CD4-positive, alpha-beta T cell treated with Interleukin-17A for 4 hours (primary cell): ENCODE measurements at places on chromosomes 11 and 22.

- DNase-seq: no peak
Measured at GRCh38 chr11:122785031-122785541, 53.2 kb upstream of the CRTAM start.

DNA sequence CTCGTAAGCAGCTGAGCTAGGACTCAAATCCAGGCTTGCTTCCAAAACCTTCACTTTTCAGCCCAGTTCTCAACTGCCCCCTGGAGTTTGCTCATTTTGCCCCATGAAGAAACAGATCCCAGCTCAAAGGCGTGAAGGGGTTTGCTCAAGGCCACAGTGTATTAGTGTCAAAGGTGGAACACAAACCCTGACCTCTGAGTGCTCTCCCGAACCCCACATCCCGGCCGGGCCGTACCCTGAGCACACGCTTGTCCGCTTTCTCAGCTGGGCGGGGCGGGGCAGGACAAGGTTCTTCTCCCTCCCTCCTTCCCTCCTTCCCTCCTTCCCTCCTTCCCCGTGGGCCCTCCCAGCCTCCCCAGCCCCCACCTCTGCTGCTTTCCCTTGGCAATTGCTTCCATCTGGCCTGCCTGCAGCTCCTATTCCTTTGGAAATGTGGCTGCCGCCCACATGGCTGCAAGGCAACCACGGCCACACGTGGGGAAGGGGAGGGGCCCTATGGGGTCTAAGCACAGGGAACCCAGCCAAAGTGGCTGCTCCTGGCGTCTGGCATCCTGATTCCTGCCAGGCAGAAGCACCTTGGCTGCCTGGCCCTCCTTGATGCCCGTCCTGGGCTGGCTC lies 4.1 kb downstream of the ST3GAL4 start:
- DNase-seq: no peak

DNA sequence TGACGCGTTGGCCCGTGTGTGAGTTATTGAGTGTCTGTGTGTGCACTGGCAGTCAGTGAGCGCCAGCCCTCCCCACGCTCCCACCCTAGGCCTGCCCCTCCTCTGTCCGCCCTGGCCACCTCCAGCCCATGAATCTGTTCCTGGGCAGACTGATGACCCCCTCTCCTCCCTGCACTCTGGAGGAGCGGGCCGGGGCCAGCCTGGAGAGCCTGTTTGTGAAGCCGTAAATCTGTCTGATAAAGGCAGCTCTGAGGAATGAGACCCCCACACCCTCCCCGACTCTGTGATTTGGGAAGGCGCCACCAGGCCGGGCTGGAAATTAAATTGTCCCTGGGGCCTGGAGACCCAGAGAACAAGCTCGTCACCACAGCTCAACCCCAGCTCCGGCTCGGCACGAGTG lies 8.6 kb downstream of the TSSC4 start:
- DNase-seq: no peak

- no peak for DNase-seq
Measured at GRCh38 chr11:79600711-79601110, 159.9 kb upstream of the TENM4 start.

DNA sequence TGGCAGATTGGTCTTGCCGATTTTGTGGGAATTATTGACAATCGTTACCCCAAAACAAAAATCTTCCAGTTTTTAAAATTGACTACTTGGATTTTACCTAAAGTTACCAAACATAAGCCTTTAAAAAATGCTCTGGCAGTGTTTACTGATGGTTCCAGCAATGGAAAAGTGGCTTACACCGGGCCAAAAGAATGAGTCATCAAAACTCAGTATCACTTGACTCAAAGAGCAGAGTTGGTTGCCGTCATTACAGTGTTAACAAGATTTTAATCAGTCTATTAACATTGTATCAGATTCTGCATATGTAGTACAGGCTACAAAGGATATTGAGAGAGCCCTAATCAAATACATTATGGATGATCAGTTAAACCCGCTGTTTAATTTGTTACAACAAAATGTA lies 37.2 kb downstream of the IGLL1 start:
- no peak for DNase-seq

- DNase-seq: no peak
Measured at GRCh38 chr22:42310291-42311015, 40.0 kb upstream of the TCF20 start.

- DNase-seq: no peak
Measured at GRCh38 chr22:37632174-37633088, 7.0 kb upstream of the SH3BP1 start.

DNA sequence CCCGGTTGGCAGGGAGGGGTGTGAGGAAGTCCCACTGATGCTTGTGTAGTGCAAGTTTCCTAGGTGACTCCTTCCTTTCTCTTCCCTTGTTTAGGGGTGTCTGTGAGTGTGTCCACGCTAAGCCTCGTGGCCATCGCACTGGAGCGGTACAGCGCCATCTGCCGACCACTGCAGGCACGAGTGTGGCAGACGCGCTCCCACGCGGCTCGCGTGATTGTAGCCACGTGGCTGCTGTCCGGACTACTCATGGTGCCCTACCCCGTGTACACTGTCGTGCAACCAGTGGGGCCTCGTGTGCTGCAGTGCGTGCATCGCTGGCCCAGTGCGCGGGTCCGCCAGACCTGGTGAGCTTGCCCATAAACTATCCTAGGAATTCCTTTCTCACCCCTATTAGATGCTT lies 10.4 kb downstream of the CCKBR start:
- DNase-seq: peak; percentile 14

DNA sequence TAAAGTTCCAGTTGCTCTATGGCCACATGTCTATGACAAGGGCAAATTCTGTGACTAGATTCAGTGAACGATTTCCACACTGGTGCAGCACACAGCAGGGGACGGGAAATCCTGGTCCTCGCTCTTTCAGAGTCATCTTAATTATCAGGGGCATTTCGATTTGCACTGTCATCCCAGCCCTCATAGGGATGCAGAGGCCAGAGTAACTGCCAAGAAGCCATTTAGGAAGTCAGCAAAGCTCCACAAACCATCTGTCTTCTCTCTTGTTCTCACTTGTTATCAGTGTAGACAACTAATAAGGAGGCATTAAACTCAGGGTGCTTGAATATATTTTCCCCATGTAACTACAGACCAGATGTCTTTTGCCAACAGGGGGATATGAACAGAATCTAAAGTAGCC lies 151.7 kb downstream of the STK33 start:
- no peak for DNase-seq

DNA sequence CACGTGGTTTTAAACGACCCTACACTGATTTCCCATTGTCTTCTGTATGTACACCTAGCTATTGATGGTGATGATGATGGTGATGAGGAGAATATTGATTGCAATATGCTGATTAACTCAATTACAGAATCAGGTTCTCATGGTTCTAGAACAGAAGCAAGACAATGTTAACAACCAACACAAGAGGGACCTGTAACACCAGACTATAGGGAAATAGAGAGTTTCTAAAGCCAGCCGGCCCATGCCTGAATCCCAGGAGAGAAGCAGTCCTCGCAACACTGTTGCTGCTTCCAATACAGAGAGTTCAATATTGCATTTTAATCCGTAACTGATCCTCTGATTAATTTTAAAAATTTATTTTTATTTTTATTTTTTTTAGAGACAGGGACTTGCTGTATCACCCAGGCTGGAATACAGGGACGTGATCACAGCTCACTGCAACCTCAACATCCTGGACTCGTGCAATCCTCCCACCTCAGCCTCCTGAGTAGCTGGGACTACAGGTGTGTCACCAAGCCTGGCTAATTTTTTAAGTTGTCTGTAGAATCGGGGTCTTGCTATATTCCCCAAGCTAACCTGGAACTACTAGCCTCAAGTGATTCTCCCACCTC lies 22.2 kb upstream of the UBASH3B start:
- DNase-seq: peak; percentile 33

GRCh38 chr22:25068707-25069106 lies 116.2 kb downstream of the KIAA1671 start:
- peak; percentile 67 for DNase-seq

- DNase-seq: peak; percentile 25
Measured at GRCh38 chr11:95702526-95702925, 87.1 kb downstream of the FAM76B start.

GRCh38 chr11:70005107-70005818 lies 72.9 kb upstream of the ANO1 start:
- no peak for DNase-seq

DNA sequence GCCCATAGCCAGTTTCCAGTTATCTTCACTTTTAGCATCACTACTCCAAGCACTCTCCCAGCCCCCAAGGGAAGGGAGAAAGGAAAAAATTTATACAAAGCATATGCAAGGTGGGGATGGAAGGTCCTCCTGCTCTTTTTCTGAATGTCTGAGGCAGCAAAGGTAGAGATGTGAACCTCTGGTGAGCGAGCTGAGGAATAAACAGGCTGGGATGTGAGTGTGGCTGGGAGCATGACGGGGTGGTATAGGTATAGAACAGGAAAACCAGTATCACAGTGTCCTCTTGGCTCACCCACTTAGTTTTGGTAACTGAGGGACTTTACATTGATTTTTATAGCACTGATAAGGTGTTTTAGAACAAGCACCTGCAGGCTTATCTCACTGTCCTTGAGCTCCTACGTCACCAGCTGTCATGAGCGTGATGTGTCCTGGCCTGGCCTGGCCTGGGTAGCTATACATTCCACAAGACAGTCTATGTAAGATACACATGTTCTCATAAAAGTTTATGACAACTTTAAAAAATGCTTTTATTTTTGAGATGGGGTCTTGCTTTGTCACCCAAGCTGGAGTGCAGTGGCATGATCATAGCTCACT lies 10.3 kb upstream of the POLD3 start:
- DNase-seq: no peak
